ENCODE measurements at places on chromosomes 5 and 9.
A peak's percentile ranks its signal among the peaks of the same experiment; 100 is the strongest.

GRCh38 chr5:129173771-129174170 lies 79.2 kb downstream of the ISOC1 start:
- DNase-seq: no peak

- no peak for DNase-seq
These were observed 93.4 kb upstream of the JAK2 start for GRCh38 chr9:4891674-4892073.

DNA sequence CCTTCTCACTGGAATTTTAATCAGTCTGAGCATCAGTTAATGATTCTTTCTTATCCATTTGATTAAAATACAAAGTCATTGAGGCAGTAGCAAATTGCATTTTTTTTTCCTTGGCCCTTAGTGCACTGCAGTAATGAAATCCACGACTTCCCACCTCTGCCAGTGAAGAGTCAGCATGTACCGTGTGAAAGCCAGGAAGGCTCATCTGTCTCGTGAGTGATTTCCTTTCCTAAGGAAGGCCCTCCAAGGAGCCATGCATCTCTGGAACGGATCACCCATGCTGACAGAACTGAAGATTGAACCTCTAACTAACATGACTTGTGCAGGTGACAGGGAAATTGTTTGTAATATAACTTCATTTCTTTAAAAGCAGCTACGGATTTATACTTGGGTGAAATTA lies 51.6 kb downstream of the MED10 start:
- DNase-seq: no peak

DNA sequence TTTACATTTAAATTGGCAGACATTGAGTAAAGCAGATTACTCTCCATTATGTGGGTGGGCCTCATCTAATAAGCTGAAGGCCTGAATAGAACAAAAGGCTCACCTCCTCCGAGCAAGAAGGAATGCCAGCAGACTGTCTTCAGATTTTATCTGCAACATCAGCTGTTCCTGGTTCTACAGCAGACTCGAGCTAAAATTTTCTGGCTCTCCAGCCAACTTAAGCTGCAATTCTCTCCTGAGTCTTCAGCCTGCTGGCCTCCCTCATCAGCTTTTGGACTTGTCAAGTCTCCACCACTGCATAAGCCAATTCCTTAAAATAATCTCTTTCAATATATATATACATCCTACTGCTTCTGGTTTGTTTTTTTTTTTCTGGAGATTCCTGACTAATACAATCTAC lies 12.5 kb downstream of the TRPM3 start:
- no peak for DNase-seq

DNA sequence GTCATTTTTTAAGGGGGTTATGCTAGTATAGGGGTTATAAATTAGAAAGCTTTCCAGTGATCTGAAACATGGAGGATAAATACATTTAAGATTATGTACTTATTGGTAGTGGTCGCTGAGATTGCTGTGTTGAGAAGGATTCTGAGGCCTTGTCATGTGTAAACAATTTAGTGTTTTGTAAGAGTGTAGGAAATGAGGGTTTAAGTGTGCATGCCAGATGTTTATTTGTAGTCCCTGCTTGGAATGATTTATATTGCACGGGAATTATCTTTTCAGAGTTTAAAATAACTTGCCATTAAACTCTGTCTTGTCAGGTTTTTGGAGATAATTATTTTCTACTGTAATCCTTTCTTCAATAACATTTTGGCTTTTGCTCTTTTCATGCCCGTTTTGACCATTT lies 19.4 kb downstream of the ZNF618 start:
- DNase-seq: no peak

GRCh38 chr9:129487658-129488483 lies 133.0 kb downstream of the C9orf50 start:
- DNase-seq: no peak

DNA sequence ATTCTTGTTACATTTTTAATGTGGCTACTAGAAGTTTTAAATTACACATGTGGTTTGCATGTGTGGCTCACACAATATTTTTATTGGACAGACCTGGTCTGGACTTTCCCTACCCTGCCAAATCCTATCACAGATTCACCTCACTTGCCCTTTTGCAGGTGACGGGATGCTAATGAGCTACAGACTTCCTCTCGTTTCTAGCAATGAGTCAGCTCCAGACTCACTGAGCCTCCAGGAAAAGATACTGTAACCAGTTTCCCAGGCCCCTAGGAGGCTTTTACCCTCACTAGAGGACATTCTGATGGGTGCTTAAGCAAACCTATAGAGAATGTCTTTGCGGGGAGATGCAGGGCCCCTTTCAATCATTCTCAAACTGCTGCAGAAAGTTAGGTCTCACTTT lies 135.4 kb downstream of the WDR41 start:
- DNase-seq: peak; percentile 64

DNA sequence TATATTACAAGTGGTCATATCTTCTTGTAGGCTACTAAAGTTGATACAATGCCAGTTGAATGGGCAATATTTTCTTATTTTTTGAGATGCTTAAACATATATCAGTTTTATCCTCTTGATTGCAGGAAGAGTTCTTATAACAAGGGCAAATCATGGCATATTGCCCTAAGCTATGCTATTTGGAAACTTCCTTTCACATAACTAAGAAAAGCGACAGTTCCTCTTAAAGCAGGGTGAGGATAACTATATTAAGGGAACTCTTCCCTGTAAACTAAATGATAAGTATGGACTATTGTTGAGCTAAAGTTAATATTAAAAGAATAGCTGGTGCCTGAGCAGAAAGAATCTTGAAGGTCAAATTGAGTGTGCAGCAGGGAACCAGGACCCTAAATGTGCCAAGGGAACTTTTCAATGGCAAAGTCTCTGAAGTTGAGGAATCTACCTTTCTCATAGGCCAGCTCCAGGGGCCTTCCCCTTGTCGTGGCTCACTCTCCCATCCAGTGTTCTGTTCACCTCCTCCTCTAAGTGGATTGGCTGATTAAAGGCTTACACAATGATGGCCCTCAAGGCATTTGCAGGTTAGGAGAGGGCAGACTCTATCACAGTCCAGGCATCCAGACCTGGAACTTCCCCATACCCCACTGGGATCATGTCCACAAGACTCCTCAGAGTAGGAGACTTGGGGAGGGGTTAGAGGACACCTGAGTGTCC lies 26.8 kb downstream of the FYB1 start:
- DNase-seq: no peak

GRCh38 chr9:3474821-3475220 lies 51.0 kb downstream of the RFX3 start:
- no peak for DNase-seq

DNA sequence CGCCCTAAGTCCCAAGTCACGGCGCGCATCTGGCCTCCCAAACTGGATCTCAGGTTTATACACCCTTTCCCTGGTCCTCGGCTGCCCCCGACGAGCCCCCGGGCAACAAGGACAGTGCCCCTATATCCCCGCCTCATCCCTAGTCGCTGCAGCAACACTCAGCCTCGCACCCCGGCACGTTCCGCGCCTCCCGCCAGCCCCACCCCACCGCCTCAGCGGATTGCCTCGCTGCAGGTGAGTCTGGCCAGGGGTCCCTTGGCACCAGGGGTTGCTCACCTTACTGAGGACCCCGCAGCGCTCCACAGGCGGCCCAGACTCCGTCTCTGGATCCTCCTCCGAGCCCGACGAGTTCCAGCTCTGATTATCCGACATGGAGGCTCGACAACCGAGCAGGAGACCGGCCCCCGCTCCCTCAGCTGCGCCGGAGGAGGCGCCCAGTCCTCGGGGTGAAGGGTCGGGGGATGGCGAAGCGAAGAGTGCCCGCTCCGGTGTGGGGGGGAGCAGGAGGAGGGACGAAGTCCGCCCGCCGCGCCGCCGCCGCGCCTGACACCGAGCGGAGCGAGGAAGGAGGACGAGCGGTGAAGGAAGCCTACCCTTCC lies 494 bp downstream of the CERT1 start:
- DNase-seq: peak; percentile 21

DNA sequence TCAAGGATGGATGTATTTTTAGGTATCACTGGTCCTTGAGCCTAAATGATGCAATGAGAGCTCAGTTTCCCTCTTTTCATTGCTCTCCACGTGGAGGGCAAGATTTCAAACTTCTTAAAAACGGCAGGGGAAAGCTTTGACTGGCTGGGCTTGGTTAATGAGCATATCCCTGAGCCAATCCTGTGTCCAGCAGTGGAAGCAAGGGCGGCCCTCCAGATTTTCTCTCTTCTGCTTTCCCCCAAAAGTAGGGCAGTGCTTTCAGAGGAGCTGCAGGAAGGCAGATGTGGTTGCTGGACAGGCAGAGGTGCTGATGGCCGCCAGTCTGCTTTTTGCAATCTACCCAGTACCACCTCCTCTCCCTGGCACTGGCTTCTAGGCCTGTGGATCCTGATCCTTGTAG lies 30.0 kb upstream of the TBC1D2 start:
- no peak for DNase-seq

- DNase-seq: no peak
These were observed 212.8 kb downstream of the NXNL2 start for GRCh38 chr9:88747768-88748167.

- no peak for DNase-seq
These were observed 8.5 kb upstream of the EGFLAM start for GRCh38 chr5:38249812-38250211.

DNA sequence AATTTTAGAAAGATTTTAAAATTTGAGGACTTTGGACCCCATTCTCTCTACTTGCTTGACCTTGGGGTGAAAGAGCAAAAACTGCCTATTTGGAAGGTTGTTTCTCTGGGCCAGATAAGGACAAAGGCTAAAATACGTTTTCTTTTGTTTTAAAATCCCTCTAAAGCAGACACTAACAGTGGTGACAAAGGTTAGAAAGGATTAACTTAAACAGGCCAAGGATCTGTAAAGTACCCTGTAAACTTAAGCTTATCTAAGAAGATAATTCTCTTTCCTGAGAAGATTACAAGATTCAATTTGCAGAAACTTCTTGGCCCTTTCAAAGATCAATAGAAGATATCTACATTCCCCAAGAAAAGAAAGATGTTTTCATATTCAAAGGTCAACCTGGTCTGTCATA lies 12.1 kb downstream of the TRPM6 start:
- DNase-seq: no peak

- no peak for DNase-seq
These were observed 172.0 kb upstream of the MSX2 start for GRCh38 chr5:174552428-174552827.

- DNase-seq: no peak
These were observed 165.9 kb downstream of the TMC1 start for GRCh38 chr9:72687331-72687730.

DNA sequence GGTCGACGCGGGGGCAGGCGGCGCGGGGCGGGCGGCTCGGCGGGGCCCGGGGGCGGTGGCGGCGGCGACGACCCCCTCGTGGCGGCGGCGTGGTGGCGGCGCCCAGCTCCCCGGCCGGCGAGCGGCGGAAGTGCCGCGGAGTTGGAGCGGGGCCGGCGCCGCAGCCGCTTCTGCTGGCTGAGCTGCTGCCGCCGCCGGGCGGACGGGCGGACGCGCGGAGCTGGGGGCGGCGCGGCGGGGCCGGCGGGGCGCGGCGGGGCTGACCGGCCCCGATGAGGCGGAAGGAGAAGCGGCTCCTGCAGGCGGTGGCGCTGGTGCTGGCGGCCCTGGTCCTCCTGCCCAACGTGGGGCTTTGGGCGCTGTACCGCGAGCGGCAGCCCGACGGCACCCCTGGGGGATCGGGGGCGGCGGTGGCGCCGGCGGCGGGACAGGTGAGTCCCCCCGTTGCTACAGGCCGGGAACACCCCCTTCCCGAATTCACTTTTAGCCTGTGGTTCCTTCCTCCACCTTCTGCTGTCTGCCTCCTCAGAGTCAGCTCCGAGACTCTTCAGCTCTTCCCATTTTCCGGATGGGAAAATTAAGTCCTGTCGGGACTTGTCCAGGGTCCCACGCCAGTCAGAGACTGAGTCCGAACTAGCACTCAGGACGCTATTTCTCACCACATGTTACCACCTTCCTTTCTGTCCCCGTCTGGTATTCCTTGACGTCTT lies at the start of gene GALNT10:
TSS of gene GALNT10 (plus strand) at position 139 of the 710 bp plus-strand sequence. CDS start at position 273, 134 bp downstream.
- peak; percentile 93 for DNase-seq

DNA sequence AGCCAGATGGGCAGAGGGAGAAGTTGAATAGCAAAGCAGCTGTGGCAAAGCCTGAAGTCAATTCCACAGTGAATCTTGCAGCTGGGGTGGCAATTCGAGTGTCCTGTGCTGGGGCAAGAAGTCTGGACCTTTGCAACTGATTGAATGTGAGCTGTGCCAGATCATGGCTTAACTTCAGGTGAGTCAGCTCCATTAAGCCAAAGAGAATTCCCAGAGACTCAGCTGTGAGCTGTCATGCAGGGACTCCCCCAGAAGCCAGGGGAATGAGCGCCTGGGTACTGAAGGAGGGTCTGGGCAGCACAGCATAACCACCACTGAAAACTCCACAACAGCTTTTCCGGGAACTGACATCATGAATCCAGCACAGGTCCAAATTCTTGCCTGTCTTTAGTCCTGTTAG lies 153.5 kb upstream of the TRPC7 start:
- no peak for DNase-seq

GRCh38 chr5:160198841-160199409 lies 30.4 kb upstream of the FABP6 start:
- DNase-seq: no peak

DNA sequence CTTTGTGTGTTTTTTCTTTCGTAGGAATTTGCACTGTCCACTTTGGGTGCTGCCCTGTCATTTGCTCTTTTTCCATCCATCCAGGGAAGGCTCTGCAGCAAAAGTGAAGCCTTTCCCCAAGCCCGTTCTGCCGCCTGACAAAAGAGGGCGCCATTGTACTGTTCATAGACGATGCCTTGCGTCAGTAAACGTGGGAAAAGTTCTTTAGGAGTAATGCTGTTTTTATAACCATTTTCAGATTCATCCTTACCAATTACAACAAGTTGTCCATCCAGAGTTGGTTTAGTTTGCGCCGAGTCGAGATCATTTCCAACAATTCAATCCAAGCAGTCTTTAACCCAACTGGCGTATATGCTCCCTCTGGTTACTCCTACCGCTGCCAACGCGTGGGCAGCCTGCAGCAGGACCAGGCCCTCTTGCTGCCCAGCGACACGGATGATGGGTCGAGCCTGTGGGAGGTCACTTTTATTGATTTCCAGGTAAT lies 34.3 kb upstream of the RPS23 start:
- peak; percentile 21 for DNase-seq
